ENCODE measurements at places on chromosomes 3 and 15.

- DNase-seq = no peak
Measured at GRCh38 chr3:4410606-4411005, 56.5 kb downstream of the SUMF1 start.

GRCh38 chr15:89367485-89368451 lies 33.1 kb upstream of the POLG start:
- no peak for DNase-seq

GRCh38 chr15:70447521-70447920 lies 315.8 kb downstream of the UACA start:
- DNase-seq = no peak

- no peak for DNase-seq
Measured at GRCh38 chr3:16392717-16393116, 120.8 kb downstream of the RFTN1 start.

- DNase-seq = no peak
Measured at GRCh38 chr3:111750278-111750884, 108.7 kb upstream of the PHLDB2 start.

GRCh38 chr3:183410280-183410679 lies 18.1 kb downstream of the MCF2L2 start:
- no peak for DNase-seq

DNA sequence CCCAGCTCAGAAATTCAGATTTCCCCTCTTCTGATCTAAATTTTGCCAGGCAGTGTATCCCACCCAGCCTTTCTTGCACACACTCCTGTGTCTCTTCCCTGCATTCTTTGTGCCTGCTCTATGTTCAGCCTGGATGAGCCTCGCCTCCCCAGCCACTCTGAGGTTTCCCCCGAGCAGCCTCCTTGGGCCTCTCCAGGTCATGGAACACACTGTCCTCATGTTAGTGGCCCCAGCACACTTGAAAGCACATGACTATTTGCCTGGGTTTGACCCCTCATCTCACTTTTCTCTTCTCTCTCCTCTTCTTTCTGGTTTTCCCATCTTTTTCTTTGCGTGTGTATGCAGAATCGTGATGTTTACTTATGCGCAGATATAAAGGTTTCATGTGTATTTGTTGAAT lies 3.1 kb downstream of the THSD4 start:
- DNase-seq = no peak

DNA sequence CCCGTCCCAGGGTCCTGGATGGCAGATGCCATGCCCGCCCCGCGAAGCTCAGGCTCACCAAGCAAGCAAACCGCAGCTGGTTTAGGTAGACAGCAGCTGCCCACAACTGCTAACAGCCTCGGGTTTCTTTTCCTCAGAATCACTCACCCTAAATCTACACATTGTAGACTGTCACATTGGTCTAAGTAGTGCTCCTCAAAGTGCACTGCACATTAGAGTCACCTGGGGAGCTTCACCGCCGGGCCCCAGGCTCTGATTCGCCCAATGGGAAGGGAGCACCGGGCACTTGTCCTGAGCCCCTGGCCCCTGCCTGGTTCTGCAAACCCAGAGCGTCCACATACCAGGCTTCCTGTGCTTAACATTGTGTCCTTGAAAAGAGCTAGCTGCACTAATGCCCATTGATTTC lies 752 bp downstream of the OCA2 start:
- DNase-seq = no peak

GRCh38 chr3:126912491-126913195 lies 70.3 kb upstream of the PLXNA1 start:
- no peak for DNase-seq

DNA sequence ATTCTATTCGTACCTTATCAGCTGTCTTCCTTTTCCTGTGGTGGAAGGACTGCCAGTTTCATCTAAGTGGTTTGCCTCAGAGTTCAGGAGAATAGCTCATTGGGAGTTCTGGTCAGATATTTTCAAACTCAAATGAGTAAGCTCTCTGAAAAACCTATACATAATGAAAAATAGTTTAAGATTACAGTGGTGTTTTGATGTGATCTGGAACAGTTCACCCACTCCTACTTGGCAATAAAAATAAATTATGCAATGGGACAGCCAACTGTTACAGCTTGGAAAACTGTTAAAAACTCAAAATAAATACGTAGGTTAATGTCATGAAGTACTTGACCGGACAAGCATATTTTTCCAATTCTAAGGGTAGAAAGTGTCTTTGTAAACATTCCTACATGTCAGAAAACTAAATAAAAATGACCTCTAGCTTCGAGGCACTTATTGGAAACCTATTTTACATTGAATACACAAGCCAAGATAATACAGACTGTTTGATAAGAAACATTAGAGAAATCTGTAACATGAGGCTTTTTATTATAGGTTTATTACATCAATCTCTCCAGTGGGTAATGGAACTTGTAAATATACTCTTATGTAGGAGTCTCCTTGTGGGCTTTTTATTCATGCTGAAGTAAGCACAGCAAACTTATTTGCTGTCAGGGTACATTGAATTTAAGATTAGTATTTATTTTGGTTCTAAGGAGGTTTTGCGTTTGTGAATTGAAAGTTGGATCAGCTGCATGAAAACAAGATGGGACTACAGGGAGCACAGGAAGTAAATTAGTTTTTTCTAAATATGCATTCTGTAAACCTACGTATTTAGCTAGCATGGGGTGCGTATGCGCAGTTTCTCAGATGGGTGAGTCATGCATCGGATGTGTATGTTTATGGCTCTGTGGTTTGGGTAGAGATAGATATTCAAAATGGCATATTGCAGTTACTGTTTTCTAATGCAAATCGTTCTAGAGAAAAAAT lies 453.1 kb downstream of the IL5RA start:
- DNase-seq = no peak

GRCh38 chr3:108404368-108404767 lies 106.0 kb downstream of the MYH15 start:
- no peak for DNase-seq

GRCh38 chr15:48777645-48778330 lies 33.1 kb downstream of the CEP152 start:
- no peak for DNase-seq

DNA sequence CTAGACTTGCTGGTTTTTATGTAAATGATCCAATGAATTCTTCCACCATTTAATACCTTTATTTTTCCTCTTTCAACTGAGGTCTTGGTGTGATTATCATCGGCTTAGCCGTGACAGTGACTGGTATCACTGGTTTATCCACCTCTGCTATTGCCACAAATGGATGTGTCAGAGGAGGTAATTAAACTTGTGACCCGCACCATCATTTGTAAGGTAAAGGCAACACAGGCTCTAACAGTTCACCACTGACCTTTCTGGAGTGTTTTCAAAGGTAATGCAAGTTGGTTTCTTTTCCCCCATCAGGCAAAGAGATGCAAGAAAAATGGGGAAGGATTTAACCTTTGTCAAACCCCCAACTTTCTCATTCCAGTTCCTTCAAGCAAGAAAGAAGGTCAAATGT lies 19.7 kb downstream of the SLC12A1 start:
- DNase-seq = no peak

DNA sequence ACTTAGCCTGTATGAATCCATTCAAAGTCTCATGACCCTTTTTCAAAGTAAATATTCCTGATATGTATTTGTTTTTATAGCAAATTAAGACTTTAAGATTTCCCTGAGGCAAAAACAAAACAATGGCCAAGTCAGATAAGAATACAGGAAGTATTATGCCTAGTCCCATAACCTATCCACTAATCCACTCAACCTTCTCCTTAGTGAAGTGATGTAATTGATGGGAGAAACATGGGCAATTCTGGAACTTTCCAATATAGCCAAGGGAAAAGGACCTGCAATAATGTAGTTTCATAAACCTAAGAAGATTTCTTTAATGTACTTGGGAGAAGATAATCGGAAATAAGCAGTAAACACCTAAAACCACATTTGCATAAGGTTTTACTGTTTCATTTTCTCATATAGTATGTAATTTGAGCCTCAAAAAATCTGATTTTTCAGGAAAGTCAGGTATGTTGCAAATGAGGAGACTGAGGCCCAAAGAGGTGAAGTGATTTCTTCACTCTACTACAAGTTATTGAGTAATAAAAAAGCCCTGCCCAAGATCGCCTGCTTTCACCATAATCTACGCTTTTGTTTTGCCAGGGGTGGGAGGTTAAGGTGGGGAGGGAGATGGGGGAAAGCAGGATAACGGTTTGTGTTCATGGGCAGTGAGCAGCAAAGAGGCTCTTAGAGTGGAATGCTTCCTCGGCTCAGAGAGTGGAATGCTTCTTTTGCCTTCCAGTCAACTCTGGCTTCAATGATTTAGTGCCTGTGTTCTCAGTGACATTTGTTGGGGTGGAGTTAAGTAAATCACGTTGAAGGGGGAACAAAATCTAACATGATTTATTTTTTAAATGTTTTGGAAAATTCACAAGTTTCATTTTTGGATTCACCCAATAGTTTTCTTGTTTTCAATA lies 95.0 kb upstream of the FNDC3B start:
- no peak for DNase-seq

DNA sequence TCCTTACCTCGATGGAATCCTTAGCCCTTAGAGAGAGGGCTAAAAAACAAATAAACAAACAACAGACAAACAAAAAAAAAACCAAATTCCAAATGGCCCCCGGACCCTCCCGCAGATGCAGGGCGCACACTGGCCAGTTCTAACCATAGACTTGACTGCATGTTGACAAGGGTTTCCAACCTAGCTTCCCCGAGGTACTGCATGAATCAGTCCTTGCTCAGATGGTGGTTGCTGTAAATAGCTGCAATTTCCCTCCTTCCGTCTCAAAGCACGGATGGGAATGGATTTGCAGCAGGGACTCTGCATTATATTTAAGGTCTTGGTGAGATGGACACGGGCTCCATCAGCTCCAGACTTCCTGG lies 162.8 kb downstream of the CD47 start:
- no peak for DNase-seq

DNA sequence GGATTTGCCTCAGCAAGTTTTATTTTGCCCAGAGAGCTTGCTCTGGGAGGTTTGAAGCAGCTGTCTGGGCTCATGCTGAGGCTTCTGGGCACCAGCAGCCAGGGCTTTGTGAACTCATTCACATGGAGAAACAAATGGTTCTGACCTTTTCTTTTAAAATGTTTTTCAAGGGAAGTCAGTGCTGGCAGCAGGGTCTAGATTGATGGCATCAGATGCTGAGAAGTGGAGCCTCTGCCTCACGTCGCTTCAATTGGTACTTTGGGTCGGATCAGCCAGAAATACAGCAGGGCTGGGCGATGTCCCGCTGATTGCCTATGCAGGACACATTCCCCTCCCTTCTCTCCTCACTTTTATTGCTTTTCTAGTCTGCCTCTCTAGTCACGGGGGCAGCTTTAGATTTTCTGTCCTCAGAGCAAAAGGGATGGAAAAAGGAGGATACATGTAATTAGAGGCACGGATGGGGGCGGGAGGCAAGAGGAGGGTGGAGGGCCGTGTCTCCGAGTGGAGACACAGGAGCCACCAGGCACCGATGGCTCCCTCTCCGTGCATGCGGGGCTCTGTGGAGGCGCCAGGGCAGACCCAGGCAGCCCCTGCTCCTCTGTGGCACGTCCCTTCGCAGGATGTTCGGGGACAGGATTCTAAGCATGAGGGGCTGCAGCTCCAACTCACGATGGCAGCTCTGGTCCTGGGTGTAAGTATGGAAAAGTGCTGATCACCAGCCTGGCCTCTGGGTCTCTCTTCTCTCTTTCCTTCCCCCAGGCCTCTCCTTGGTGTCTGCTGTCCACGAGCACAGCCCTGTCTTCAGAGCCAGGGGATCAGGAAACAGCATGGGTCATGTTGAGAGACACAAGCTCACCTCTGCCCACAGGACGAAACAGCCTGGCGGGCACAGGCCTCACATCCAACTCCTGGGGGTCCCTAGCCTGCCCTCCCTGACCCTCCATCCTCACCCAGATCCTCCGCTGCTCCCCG lies 116.1 kb downstream of the FAM43A start:
- no peak for DNase-seq

DNA sequence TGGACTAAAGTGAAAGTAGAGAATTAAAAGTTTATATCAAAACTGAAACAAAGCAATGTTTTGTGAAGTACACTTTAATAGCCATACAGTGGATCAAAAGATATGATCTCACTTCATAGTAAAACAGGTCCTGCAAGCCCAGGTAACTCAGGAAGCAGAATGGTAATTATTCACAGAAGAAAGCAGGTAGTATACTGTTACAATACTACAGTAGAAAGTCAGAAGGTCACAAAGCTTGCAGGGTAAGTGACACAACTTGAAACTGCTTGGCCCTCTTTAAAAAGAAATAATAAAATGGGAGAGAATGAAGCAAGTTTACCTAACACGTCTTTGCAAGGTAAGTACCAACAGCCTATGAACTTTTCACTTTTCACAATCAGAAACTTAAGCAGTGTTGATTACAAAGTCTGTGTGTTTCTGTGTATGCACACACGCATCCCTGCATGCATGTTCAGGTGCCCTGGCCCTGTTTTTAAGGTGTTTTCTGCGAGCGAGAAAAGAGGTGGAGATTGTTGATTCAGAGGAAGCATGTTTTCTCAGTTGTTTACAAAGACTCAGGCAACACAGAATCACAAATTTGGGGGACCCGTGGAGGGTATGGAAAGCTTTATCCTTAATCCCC lies at the start of gene NAALADL2:
Gene NAALADL2 (plus strand): TSS at position 221 of the 622 bp plus-strand sequence.
- no peak for DNase-seq
